Activated CD4-positive, alpha-beta T cell treated with anti-CD3 and anti-CD28 coated beads, Interleukin-2, amount 50 U/mL, for 24 hours (primary cell): ENCODE measurements at places on chromosomes 6 and 20.

DNA sequence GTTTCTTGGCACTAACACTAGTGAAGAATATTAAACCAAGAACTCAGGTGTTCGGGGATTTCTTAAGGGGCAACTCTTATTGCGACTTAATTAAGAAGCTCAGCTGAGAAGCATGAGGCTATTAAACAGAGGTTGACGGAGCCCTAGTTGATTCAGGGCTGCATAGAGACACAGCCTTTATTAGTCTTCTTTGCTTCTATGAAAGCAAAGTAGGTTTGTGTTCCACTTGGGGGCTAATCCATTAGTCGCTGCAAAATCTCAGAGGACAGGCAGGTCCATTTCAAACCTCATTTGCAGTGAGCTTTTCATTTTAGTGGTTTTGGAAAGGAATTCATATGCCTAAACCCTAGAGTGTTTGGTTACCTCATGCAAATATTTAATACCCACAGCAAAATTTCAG, 506.6 kb upstream of the SULF2 start:
- no peak for DNase-seq

GRCh38 chr6:106630366-106630765, 988 bp downstream of the QRSL1 start:
- no peak for DNase-seq

DNA sequence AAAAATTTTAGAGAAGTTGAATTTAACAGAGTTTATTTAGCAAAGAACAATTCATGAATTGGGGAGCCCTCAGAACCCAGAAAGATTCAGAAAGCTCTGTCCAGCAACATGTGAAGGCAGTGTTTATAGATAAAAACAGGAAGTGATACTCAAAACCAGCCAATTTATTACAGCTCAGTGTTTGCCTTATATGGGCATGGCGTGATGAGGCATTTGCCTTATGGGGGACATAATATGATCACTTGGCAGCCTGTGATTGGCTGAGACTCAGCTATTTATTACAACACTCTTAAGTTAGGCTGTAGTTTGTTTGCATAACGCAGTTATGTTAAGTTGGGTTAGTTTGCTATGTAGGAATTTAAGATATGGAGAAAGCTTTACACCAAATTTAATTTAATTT, 11.5 kb downstream of the HLA-DPA1 start:
- no peak for DNase-seq

GRCh38 chr6:16688984-16689636, 72.2 kb downstream of the ATXN1 start:
- no peak for DNase-seq

DNA sequence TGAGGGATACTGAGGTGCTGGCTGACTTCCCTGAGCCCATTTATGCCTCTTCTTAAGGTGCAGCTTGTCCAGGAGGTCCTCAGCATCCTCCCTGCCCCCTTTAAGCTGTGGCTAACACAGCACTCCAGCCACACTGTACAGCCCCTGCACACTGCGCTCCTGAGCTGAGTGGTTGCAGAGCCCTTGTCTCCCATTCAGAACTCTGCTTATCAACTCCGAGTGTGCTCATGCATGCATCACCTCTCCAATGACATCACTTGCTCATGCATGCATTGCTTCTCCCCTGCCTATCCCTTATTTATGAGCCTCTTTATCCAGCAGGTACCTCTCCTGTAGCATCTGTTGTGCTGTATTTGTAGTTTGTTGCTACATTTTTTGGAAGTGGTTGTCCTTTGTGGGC, 124.6 kb downstream of the AIG1 start:
- DNase-seq: no peak

DNA sequence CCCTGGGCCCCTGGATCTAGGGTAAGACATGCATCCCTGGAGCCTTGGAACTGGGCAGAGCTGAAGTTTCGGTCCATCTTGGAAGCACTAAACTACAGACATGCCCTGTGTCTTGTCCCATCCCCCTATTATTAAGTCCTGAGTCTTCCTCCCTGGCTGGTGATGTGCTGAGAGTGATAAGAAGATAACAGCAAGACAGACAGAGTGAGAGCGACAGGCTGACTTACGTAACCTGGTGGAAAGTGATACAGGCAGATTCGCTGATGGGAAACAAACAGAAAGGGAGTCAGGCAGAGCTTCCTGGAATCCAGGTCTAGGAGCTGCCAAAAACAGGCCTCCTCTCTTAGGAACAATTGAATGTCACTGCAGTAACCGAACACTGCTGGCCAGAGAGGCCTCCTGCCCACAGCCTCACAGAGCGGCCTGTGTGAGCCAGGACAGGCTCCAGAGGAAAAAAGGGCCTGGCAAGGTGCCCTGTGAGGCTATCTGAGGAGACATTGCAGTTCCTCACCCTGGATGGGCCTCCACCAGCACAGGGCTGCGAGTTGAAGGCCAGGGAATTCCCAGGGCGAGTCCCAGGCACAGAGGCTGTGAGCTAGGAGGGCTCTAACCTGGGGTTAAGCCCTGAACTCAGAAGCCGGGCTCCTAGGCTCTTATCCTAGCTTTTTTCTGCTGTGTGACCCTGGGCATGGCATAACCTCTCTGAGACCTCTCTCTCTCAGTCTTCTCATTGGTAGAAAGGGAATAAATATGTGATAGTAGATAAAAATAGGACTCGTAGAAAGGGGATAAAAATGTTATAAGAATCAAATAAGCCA, 34.2 kb upstream of the B4GALT5 start:
- DNase-seq: no peak

DNA sequence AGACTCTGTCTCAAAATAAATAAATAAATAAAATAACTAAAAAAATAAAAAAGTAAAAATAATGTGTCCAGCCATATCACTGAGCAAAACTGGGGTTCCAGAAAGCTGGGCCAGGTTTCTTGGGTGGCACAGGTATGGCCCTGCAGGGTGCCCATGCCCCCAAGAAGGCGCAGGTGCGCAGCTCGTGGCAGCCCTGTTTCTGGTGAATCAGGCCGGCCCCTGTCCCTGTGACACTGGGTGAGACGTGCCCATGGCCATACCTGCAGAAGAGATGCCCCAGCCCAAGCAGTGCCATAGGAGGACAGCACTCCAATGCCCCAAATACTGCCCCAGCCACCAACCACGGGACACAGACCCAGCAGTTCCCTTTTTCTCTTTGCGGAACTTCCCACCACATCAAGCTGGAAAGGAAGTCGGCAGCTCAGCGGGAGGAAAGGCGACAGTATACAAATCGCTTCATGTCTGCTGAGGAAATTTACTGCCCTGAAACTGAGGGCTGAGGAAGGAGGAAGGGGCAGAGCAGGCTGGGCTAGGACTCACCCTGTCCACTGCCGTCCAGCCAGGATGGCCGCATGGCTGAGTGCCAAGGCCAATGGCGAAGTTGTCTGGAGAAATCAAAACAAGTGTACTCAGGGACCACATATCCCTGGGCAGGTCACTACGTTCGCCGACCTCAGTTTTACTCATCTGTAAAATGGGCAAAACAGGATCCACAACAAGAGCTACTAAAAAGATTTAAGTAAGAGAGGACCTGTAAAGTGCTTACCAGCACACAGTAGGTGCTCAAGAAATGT, 55.4 kb downstream of the PREX1 start:
- no peak for DNase-seq

- no peak for DNase-seq
Observed at GRCh38 chr6:145929037-145929633, 35.0 kb downstream of the SHPRH start.

DNA sequence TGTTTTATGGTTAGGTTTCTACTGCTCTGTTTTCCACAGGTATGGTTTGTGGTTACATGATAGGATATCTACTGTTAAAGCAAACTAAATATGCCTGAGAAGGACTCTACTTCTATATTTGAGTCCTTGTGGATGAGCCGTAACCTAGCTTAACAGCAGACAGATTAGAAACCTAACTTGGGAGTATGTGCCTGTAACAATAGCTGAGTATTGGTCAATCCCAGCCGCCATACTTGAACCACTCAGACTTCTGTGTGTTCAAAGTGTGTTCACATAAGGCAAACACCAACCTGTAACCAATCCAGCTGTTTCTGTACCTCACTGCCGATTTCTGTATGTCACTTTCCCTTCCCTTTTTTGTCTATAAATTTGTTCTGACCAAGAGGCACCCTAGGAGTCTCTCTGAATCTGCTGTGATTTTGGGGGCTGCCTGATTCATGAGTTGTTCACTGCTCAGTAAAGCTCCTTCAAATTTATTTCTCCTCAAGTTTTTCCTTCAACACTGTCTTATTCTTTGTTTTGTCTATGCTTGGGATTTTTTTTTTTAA, 37.1 kb downstream of the PHF3 start:
- no peak for DNase-seq

- DNase-seq: no peak
Observed at GRCh38 chr6:36184311-36184710, 12.2 kb upstream of the BRPF3 start.

- no peak for DNase-seq
Observed at GRCh38 chr20:63294536-63294900, 1.5 kb downstream of the COL20A1 start.

DNA sequence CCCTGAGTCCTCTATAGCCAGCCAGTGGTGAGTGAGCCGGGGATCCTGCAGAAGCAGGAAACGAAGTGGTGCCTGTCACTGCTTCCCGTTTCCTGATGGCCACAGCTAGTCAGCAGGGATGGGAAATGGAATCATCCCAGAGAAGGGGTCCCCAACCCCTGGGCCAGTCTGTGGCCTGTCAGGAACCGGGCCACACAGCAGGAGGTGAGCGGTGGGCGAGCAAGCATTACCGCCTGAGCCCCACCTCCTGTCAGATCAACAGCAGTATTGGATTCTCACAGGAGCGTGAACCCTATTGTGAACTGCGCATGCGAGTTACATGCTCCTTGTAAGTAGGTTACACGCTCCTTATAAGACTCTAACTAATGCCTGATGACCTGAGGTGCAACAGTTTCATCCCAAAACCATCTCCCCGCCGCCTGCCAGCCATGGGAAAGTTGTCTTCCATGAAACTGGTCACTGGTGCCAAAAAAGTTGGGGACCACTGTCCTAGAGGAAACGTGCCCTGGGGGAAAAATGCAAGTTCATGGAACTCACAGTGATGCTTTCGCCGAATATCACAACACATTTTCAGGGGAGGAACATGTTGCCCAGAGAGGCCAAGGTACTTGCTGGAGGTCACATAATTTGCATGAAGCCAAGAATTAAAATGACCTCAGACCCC, 113.8 kb downstream of the JPH2 start:
- DNase-seq: no peak

DNA sequence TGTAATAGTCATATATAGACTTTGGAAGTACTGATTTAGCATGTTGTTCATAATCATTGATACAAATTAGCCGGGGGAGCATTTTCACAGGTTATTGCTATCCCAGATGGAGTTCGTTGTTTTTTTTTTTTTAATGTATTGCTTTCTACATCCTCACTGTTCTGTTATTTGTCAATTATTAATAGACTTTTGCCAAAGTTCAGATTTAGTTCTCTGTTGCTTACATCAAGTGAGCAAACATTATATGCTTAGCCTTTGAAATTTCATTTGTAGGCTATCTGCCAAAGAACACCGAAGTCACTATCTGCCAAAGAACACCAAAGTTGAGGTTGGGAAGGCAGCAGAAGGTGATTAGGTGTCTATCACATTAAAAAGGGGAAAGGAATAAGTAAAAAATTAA, at the start of gene HAO1:
TSS of gene HAO1 (minus strand) at position 118 of the 400 bp plus-strand sequence. CDS start at position 82, 36 bp downstream.
- DNase-seq: no peak
